SHP77 (cell line): ENCODE measurements at places on chromosomes 1 and 21.

DNA sequence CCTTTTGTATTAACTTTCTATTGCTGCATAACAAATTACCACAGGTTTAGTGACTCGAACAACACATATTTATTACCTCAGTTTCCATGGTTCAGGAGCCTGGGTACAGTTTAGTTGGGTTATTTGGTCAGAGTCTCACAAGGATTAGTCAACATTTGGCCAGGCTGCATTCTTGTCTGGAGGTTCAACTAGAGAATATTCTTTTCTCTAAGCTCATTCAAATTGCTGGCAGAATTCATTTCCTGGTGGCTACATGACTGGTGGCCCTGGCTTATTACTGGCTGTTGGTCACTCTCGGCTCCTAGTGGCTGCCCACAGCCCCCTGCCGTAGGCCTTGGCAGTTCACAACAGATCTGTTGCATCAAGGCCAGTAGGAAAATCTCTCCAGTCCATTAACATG lies 81.1 kb upstream of the ADAR start:
- DNase-seq = no peak

DNA sequence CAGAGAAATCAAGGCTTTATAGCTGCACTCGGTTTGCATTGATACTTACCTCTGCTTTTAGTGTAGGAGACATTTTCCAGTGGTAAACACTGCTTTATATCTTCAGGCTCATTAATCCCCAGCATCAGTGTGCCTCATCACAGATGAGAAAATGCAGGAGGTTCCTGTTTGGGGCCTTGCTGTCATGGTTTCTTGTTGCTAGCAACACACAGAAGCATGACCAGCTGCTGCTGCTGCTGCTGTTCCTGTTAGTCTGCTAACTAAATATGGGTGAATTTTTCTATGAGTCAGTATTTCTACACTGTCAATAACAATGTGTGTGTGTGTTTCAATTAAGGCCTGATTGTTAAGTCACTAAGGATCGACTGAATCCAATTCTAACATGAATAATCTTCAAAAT lies 85.8 kb upstream of the RGS1 start:
- DNase-seq = peak; percentile 78

GRCh38 chr1:239717097-239717917 lies 330.9 kb downstream of the CHRM3 start:
- DNase-seq = no peak

- no peak for DNase-seq
Observed at GRCh38 chr1:187490266-187490665, 661.5 kb downstream of the PLA2G4A start.

- DNase-seq = no peak
Observed at GRCh38 chr1:177586429-177586828, 383.4 kb downstream of the SEC16B start.

GRCh38 chr1:11719313-11720032 lies 16.5 kb upstream of the AGTRAP start:
- peak; percentile 38 for DNase-seq
